Kidney capillary endothelial cell (primary cell): ENCODE measurements at places on chromosomes 1 and 21.

- no peak for DNase-seq
These were observed 2.8 kb upstream of the TP53BP2 start for GRCh38 chr1:223848536-223848935.

- DNase-seq: peak; percentile 32
These were observed 22.8 kb upstream of the STRIP1 start for GRCh38 chr1:110011527-110012041.

GRCh38 chr21:45889256-45889655 is 92.3 kb upstream of the COL6A1 start:
- no peak for DNase-seq

DNA sequence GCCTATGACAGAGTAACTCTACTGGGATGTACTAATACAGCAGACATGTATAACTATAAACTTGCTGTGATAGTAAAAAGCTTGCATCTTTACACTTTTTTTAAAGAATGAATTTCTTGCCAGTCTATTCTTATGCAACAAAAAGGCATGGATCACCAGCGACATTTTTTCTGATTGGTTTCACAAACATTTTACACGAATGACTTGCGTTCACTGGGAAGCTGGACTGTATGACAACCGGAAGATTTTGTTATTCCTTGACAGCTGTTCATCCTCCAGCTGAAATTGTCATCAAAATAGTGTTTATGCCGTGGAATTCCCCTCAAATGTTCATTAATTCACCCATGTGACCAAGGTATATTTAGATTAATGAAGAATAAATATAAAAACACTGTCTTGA is 131.0 kb downstream of the XPR1 start:
- no peak for DNase-seq

DNA sequence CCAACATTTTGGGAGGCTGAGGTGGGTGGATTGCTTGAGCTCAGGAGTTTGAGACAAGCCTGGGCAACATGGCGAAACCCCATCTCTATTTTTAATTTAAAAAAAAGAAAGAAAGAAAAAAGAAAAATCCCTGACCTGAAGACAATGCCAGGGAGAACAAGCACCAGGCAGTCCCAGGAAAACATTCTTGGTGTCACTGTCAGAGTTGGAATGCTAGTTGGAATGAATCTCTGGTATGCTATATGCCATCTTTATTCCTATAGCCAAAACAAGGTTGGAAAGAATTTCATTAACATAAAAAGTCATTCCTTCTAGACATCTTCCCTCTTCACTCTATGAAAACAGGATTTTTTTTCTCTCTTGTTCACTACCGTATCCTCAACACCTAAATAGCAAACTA is 2.8 kb downstream of the DNAJC8 start:
- no peak for DNase-seq

- no peak for DNase-seq
These were observed 46.2 kb downstream of the DYRK1A start for GRCh38 chr21:37412603-37413360.

GRCh38 chr1:184597650-184598357 is 156.9 kb downstream of the EDEM3 start:
- DNase-seq: peak; percentile 13

DNA sequence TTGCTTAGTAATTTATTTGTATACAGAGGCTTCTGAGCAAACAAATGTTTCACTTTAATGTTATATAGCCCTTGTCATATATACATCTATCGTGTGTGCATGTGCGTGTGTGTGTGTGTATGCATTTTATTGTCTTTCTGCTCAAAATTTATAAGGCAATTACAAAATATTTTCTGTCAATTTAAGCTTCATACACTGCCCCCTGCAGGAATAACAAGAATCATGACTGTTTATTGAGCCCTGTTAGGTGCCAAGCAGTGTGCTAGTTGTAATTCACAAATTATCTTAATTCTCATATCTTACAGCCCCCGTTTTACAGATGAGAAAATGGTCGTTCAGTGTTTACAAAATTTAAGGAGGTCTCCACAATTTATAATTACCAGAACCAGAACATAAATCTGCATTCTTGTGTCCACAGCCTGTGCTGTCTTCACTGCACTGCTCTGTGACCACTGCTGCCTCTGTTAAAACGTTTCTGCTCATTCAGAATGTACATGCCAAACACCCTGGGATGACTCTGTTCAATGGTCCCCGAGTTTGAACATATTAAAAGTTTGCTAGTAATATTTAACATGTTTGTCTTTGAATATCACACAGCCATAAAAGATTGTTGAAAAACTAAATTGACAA is 181.3 kb downstream of the ATP6V1G3 start:
- DNase-seq: peak; percentile 5

DNA sequence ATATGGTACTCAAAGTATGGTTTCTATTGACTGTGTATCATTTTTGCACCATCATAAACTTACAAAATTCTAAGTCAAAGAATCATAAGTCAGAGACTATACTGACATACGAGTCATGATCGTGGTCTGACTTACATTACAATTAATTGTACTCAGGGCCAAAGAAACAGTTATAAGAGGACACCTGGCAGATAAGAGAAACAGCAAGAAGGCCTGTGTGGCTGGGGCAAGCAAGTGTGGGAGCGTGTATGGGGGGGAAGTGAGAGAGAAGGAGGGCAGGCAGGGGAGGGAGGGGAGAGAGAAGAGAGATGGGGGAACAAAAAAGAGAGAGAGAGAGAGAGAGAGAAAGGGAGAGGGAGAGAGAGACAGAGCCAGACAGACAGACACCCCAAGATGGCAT is 70.9 kb downstream of the RERE start:
- no peak for DNase-seq

- no peak for DNase-seq
These were observed 66.3 kb downstream of the VWA5B1 start for GRCh38 chr1:20356850-20357459.

DNA sequence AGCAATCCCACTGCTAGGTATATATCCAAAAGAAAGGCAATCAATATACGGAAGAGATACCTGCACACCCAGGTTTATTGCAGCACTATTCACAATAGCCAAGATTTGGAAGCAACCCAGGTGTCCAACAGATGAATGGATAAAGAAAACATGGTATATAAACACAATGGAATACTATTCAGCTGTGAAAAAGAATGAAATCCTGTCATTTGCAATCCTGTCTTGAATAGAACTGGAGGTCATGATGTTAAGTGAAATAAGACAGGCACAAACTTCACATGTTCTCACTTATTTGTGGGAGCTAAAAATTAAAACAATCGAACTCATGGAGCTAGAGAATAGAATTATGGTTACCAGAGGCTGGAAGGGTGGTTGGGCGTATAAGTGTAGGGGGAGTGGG is 101.0 kb downstream of the OSBPL9 start:
- DNase-seq: no peak

DNA sequence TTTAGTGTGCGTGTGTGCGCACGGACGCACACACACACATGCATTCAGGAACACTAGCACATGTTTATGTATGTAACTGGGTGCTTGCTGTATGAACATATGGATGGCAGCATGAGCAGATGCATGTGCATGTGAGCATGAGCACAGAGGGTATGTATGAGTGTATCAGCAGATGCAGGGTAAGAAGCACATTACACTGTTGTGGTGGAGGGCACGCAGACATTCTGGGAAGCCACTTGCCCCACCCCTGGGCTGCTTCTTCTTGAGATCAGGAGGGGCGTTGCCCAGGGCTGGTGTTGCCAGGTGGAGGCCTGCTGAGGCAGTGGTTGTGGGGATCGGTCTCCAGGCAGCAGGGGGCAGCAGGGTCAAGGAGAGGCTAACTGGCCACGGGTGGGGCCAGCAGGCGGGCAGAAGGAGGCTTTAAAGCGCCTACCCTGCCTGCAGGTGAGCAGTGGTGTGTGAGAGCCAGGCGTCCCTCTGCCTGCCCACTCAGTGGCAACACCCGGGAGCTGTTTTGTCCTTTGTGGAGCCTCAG is 3.9 kb upstream of the P3R3URF start:
- DNase-seq: no peak

DNA sequence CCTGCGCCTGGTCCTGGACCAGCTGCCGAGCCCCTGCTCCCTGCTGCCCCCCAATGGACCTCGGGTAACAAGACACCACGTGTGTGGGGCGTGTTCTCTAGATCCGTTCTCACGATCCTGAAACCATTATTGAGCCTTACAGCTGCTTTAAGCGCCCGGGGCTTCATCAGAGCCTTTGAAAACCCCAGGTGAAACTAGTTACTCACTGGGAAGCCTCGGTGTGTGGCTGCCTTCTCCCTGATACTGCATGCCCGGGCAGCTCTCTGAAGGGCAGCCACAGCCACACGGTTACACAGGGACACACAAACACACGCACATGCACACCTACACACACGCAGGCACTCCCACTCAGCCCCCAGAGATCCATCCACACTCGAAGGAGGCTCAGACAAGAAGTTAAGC is 5.3 kb downstream of the HES2 start:
- no peak for DNase-seq

DNA sequence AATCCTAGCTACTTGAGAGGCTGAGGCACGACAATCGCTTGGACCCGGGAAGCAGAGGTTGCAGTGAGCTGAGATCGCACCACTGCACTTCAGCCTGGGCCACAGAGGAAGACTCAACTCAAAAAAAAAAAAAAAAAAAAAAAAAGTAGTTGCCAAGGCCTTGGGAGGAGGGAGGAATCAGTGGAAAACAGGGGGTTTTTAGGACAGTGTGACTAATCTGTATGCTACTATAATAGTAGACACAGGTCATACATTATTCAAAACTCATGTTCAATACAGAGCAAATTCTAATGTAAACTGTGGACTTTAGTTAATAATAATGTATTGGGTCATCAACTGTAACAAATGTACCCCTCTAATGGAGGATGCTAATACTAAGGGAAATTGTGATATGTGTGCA is 51.7 kb upstream of the CTPS1 start:
- DNase-seq: no peak

DNA sequence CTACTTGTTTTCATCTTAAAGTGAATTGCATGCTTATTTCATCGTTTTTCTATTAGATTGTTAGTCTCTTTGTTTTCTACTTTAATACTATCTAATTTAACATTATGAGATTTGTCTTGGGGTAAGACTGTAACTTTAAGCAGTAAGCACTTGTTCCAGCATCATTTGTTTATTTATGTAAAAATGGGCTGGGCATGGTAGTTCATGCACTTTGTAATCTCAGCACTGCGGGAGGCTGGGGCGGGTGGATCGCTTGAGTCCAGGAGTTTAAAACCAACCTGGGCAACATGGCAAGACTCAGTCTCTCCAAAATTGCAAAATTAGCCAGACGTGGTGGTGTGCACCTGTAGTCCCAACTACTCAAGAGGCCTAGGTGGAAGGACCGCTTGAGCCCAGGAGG is 15.3 kb upstream of the PAXBP1 start:
- no peak for DNase-seq

DNA sequence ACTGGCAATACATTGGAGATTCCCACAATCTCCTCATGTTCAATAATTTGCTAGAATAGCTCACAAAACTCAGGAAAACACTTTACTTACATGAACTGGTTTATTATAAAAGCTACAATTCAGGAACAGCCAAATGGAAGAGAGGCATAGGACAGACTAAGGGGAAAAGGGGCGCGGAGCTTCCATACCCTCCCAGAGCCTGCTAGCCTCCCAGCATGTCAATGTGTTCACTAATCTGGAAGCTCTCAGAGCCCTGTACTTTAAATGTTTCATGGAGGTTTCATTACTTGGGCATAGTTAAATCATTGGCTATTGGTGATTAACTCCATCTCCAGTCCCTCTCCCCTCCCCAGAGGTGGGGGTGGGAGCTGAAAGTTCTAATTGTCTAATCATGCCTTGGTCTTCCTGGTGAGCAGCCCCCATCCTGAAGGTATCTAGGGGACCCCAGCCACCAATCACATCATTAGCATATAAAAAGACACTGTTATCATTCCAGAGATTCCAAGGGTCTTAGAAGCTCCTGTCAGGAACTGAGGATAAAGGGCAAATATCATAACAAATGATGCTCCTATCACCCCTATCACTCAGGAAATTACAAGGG is 10.9 kb upstream of the DMRTB1 start:
- no peak for DNase-seq

- DNase-seq: no peak
These were observed 1.9 kb upstream of the UBASH3A start for GRCh38 chr21:42401820-42402251.

DNA sequence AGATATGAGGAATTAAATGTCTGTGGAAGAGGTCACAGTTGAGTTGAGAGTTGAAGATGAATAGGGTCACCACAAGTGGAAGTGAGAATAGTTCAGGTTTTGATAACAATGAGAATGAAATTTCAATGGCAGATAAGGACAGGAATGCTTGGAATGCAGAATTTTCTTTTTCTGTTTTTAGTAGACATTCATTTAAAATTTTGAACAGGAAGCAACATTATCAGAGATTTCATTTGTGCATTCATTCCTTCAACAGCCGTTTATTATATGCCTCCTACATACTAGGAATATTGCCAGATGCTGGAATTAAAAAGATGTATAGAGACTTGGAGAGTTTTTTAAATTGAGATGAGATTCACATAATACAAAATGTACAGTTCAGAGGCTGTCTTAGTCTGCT is 126.8 kb downstream of the ITSN1 start:
- DNase-seq: no peak

DNA sequence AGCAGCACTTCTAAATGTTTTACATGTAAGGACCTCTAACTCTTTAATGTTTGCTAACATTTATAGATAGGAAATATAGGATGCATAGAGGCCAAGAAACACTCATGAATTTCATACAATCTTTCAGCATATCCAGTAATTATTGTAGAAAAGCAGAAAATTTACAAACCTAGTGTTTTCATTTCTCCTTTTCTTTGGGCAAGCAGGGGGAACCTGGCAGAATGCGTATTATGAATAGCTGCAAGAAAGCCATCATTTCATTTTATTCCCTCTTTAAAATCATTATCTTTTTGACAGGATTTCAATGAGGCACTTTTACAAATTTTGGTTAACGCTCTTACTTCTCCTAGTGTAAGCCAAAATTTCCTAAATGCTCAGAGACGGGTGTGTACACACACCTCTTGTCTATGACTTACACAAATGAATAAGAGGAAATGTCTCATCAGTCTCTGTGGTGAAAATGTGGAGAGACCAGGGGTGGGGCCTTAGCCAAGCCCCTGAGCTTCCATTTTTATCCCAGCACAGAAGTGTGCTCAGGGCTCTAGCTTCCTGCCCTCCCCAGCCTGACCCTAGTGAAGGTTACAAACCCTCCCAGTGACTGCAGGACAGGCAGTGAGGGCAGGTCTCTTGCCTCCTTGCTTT is 91.6 kb downstream of the LRRC8C start:
- DNase-seq: peak; percentile 93
